ENCODE measurements at places on chromosomes 16 and 17.

DNA sequence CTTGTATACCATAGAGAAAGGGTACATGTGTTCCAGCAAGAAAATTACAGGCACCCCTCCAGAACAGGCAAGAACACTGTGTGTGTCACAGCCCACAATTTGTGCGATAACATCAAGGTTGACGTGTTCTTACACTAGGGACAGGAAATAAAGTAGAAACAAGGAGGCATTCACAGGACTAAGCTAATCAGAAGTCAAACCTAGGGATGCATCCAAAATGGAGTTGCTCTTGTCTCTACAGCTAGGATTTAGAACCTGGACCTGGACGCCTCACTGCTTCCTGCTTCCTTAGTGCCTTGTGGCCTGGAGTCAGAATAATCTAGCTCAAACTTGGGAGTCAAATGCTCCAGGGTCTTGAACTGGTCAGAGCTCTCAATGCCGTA is 41.3 kb downstream of the GINS3 start:
- DNase-seq = no peak

DNA sequence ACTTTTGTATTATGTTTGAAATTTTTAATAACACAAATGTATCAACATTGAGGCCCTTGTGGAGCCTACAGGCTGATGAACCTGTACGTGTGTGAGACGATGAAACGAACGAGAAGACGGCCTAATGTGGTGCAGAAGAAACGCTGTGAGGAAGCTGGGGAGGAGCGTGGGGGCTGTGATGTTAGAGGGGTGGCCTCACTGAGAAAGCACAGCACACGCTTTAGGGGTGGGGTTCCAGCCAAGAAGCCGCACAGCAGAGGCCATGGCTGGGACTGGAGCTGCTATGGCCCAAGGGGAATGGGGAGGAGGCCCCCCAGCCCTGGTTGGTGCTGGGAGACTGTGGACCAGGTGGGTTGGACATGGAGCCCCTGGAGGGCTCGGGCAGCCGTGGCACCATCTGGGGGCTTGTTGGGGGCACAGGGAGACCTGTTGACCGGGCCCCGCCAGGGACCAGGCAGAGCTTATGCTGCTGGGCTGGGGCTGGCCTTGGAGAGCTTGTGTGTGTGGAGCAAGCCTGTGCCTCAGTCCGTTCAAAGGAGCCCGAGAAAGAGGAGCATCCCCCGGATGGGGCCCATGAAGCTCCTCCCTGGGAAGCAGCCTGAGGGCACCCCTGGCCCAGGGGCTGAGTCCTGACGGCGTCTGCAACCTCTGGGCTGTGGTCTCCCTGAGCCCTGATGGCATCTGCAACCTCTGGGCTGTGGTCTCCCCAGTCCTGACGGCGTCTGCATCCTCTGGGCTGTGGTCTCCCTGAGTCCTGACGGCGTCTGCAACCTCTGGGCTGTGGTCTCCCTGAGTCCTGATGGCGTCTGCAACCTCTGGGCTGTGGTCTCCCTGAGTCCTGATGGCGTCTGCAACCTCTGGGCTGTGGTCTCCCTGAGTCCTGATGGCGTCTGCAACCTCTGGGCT is 44.7 kb downstream of the METRNL start:
- DNase-seq = no peak

GRCh38 chr17:31803494-31804213 is 55.4 kb downstream of the COPRS start:
- no peak for DNase-seq

DNA sequence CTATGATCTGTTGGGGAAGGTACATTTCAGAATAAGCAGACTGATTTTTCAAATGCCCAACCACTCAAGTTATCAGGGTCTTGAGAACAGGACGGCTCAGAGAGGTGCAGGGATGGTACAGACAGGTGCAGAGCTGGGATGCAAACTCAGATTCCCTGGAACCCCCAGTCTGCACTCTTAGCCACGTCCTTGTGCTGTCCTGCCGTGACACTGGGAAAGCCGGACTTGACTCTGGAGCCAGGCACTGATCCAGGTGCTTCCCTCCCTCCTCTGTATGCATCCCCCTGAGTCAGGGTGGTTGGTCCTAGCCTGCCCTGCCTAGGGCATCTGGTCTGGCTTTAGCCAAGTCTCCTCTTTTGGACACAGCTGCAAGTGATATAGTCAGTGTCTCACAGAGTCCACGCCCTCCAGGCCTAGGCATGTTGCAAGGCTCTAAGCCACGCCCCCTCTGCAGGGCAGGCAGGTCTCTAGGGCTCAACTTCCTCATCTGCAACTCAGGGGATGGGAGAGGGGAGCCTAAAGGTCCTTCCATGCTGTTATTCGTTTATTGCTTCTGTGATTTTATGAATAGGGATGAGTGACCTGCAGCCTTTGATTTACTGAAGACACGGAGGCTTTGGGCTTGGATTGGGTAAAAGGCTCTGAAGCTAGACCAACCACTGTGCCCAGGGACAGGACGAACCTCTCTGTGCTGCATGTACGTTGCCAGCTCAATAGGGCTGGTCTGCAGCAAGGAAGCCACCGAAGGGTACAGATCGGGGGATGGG is 97.3 kb downstream of the SDK2 start:
- DNase-seq = peak; percentile 26

DNA sequence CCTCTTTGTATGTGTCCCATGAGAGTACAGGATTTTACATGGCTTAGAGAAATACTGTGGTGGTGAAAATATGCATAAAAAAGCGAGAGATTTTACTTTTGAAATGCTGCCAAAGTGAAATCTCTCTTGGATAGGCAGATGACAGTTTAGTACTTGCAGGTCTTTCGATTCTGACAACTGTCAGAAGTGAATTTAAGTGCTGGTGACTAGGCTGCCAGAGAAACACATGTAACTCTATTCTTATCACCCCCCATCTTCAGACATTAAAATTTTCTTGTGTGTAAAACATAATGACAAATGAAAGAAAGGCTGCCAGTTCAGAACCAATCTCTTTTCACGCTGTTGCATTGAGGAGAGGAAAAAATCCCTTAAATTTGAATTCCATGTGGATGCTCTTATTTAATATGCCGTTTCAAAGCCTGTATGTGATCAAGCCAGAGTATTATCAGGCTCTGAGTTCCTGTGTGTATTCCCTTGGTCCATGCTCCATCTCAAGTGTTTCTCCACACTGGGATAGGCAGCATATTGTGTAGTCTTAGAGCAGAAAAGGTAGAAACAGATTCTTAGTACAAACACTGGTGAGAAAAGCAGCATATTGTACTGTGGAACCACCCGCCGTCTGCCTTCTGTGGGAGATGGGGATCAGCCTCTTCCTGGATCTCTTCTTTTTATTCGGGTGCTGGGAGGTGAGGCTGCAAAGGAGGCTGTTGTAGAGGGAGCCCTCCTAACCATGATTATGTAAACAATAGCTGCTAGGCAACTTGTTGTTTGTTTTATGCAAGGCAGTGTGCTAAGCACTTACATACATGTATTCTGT is 291.3 kb downstream of the WWOX start:
- DNase-seq = no peak

DNA sequence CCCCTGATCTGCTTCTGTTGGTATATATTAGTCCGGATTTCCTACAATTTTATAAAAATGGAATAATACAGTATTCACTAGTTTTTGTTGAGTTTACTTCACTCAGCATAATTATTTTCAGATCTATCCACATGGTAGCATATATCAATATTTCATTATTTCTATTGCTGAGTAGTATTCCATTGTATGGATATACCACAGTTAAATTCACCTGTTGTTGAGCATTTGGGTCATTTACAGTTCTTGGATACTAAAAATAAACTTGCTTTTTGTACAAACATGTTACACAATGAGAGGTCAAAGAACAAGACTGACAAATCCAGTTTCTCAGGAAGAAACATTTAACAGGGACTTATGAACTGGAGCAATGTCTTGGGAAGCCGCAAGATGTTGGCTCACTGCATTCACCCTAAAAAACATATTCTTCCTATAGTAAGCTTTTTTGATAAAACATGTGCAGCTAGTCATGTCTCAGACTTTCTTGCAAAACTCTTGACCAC is 126.9 kb upstream of the HS3ST2 start:
- no peak for DNase-seq

GRCh38 chr16:64469906-64470702 is 651.8 kb downstream of the CDH11 start:
- DNase-seq = no peak

- no peak for DNase-seq
Measured at GRCh38 chr17:62597920-62598319, 29.6 kb upstream of the MRC2 start.

DNA sequence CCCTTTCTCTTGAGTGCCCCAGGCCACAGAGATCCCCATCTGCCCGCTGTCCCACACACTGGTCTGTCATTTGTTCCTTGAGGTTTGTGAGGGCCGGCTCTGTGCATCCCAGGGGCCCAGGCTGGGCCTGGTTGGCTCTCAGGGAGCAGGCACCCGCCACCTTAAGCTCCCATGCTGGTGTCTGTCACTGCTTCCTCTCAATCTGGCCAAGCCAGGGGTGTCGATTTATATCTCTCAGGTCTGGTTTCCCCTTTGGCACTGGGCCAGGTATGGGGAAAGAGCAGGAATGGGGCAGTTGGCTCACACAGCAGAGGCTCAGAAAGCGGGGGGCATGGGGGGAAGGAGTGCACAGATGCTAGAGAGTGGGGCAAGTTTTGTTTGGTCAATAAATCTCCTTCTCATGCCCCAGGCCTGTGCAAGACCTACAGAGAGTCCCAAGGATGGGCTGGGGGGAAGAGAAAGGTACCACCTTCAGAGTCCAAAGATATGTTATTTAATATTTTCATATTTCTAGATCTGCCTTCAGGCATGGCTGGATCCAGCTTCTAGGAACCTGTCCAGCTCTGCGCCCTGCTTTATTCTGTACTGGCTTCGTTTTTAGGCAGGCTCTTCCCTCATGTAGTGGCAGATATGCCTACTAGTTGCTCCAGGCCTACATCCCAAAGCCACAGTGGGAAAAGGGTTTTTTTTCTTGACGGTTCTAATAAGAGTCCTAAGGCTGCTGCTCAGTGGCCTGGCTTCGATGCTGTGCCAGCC is 34.3 kb downstream of the IL4R start:
- DNase-seq = no peak

- peak; percentile 99 for DNase-seq
Measured at GRCh38 chr16:22297114-22297870, at the start of gene POLR3E. POLR3E (plus strand) TSS chr16:22297409; CDS start chr16:22302969, 5,560 bp downstream.

DNA sequence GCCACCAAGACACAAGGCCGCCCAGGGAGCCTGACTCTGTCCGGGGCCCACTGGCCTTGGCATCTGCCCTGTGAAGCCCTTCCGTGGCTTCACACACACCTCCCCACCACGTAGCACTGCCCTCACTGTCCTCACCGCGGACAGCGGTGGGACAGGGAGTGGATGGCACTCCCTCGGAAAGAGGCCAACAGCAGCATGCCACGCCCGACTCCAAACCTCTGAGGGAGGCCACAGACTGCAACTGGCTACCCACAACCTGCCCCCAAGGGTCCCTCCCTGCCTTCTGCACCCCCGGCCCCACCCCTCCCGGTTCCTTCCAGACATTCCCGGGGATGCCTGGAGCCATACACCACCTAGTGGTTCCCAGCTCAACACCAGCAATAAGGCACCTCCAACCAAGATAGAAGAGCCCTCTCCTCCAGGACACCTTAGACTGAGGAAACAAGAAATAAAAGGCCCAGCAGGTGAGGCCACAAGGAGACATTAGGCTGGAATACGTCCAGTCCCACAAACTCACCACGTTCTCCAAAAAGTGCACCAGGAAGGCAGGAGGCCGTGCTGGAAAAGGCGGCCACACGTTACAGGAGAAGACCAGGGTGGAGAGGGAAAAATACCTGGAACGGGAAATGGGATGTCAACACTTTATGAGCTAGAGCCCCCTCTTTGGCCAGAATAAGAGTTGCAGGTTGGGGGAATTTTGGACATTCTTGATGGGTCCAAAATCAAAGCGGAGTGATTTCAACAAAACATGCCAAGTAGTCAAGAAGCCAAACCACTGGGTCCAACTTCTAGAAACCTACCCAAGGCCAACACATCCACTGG is 310.0 kb downstream of the SOX9 start:
- DNase-seq = no peak

DNA sequence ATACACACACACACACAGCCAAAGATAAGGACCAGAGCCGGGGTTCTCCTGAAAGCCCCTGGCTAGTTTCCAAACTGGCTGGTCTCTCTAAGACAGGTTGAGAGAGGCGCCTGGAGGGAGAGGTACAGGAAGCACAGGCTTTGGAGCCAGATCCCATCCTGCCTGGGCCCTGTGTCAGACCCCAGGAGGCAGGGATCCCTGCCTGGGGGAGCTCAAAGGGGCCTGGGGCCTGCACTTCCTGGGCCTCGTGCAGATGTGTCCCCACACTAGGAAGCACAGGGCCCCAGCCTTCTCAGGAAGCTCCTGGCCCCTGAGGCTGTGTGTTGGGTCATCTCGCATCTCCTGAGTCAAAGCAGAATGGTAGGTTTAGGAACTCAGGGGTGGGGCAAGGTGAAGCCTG is 16.0 kb downstream of the SLC5A10 start:
- no peak for DNase-seq

- no peak for DNase-seq
Measured at GRCh38 chr17:37789021-37789565, 44.2 kb upstream of the HNF1B start.

GRCh38 chr17:29219378-29220047 is 27.1 kb upstream of the CRYBA1 start:
- peak; percentile 83 for DNase-seq

- no peak for DNase-seq
Measured at GRCh38 chr17:2692781-2693135, 18.8 kb downstream of the CLUH start.

- DNase-seq = no peak
Measured at GRCh38 chr17:14777291-14777690, 476.4 kb downstream of the HS3ST3B1 start.

- no peak for DNase-seq
Measured at GRCh38 chr17:8464941-8465340, 29.3 kb downstream of the NDEL1 start.

- DNase-seq = no peak
Measured at GRCh38 chr16:75261590-75262078, 10.2 kb upstream of the BCAR1 start.

- DNase-seq = peak; percentile 71
Measured at GRCh38 chr16:1105888-1106620, 10.0 kb upstream of the C1QTNF8 start.

GRCh38 chr17:34164837-34165236 is 90.2 kb upstream of the CCL2 start:
- DNase-seq = no peak

DNA sequence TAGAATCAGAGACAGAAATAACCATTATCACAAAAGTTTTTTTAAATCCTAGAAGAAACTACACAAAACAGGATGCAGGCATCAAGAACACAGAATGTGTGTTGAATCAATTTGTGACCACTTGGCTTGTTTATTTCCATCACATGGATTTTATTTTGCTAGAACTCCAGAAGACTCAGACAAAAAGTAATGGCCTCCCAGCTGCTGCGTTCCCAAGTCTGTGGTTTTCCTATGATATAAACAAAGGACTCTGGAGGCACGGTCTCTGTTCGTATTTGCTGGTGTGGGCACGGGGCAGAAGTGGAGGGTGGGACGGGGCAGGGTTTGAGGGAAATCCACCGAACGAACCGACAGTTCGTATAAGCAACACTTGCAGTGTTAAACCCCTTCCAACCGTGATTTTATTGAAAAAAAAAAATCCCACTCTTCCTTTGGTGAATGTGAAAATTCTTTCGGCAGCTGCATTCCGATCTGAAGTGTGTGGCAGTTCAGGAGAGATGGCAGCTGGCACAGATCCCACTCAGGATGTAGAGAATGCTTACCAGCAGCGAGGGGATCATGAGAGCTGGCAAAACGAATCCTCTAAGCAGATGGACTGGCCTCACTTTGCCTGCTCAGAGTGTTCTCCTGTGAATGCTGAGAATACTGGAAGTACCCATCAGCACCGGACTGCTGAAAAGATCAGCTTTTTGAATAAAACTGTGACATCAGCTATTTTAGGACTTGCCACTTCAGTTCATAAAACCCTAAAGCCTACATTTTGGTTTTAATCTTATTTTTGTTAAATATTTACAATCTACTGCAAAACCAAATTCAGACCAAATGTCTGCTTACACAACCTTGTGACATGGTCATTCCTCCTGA is 165.2 kb downstream of the VPS53 start:
- DNase-seq = no peak

All from heart right ventricle (tissue), 16 donors.